NCI-H1436 treated with DMSO at 0.1 percent for 48 hours (cell line): ENCODE measurements at places on chromosomes 5 and 9.

DNA sequence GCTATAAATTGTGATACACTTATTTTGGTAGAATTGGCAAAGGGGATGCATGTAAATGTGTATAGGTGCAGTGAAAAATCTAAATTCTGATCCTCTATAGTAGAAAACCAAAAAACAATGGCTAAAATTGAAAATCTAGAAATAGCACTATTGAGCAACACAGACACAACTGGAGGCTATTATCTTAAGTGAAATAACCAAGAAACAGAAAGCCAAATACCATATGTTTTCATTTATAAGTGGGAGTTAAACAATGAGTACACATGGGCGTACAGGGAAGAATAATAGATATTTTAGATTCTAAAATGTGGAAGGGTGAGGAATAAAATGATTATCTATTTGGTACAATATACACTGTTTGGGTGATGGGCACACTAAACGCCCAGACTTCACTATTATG is 183.2 kb upstream of the TUSC1 start:
- no peak for DNase-seq

DNA sequence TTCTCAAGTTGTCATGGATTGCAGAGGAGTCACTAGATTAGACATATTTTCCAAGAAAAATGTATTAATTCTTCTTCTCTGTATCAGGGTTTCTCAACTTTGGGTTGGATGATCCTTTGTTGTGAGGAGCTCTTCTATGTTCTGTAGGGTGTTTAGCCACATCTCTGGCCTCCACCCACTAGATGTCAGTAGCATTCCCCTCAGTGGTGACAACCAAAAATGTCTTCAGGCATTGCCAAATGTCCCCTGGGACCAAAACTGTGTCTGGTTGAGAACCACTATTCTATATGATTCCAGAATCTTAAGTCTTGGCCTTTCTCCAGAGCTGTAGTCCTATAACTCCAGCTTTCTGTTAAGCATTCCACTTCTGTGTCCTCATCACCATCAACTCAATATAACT is 220.9 kb downstream of the KIAA0825 start:
- no peak for DNase-seq

DNA sequence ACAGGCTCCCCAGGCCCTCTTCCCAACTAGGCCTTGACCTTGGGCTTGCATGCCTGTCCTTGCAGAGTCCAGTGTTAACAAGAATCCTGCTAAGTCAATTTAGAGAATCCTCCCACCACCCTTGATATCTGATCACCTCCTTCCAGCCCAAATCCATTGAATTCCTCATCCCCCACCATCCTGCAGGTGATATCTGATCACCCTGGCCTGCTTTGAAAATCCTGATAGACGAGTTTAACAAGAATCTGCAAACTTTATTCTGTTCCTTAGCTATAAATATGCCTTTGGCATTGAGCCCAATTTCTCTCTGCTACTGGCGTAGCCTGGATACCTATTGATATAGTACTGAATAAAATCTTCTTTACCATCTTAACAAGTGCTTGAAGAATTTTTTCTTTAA is 125.5 kb downstream of the DIRAS2 start:
- DNase-seq = no peak

DNA sequence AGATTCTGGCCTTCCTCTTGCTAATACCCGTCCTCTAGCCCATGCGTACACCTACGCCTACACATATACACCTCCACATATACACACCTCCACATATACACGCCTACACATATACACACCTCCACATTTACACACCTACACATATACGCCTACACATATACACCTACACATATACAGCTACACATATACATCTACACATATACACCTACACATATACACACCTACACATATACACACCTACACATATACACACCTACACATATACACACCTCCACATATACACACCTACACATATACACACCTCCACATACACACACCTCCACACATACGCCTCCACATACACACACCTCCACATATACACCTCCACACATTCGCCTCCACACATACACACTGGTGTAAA is 27.2 kb downstream of the AK3 start:
- no peak for DNase-seq

DNA sequence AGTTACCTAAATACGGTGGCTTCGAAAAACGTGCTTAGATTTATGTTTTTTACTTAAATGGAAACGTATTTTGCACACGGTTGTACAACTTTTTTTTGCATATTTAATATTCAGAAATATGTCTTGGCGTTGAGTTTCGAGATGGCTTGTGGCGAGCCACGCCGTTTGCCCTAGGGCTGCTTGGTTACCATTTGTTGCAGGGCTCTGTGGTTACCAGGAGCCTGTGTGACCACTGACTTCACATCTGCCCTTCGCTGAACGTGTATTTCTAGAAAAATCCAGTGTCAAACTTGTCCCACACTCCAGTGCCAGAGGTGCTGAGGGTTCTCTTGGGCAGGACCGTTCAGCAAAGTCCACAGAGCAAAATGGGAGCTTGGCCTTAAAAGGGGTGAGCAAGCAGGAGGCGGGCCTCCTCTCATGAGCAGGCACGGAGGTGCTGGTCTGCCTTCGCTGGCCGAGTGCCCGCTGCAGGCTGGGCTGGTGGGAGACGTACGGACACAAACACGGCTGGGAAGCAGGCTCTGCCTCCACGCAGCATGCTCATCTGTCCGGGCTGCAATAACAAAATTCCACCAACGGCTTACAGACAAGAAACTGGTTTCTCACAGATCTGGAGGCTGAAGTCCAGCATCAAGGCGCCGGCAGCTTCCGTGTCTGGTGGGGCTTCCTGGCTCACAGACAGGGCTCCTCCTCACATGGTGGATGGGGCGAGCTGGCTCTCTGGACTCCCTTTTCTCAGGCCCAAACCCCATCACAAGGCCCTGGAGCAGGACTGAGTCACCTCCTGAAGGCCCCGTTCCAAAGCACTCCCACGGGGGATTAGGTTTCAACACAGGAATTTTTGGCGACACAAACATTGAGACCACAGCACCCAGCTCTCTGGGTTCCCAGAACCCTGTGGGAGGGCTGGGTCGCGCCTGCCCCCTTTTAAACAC is 5.4 kb downstream of the MRPL36 start:
- no peak for DNase-seq
